Inflammatory macrophage treated with lipopolysaccharide for 4 hours (primary cell): ENCODE measurements at places on chromosomes 11 and 22.
A peak's percentile ranks its signal among the peaks of the same experiment; 100 is the strongest.

DNA sequence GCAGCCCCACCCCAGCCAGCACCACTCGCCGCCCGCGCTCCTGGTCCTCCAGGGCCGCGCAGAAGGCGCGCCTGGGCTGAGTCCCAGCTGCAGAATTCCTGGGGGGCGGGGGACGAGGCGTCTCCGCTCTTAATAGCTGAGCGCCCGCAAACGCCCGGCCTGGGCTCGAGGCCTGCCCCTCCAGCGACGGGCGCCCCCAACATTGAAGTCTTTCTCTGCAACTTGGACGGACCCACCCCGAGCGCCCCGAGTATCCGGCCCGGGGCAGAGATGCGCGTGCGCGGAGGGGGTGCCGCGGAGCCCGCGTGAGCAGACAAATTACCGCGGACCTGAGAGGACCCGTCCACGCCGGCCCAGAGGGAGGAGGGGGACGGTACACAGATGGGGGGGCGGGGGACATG is 6.7 kb upstream of the SYT7 start:
- no peak for DNase-seq

DNA sequence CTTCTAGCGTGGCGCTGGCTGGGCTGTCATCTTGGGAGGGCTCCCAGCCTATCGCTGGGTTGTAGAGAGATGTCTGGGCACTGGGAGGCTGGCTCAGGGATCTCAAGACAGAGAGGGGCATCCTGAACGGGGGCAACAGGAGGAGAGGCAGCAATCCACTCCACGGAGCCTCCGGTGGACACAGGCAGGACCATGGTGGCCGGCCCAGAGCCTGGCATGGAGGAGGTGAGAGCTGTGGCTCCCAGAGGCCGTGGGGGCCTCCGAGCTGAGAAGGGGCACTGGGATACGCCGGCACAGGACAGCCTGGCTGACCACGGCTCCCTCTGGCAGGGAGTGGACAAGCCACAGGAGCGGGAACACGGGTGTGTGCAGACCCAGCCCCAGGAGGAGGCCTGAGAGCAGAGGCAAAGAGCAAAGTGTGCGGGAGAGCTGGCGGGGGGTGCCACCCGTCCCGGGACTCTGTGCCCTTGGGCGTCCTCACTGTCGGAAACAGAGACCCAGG is 9.1 kb downstream of the MRGPRF start:
- no peak for DNase-seq

GRCh38 chr22:28560046-28560742 is 119.4 kb downstream of the TTC28 start:
- peak; percentile 1 for DNase-seq

- no peak for DNase-seq
These were observed 18.3 kb downstream of the HMGXB4 start for GRCh38 chr22:35275580-35275979.

DNA sequence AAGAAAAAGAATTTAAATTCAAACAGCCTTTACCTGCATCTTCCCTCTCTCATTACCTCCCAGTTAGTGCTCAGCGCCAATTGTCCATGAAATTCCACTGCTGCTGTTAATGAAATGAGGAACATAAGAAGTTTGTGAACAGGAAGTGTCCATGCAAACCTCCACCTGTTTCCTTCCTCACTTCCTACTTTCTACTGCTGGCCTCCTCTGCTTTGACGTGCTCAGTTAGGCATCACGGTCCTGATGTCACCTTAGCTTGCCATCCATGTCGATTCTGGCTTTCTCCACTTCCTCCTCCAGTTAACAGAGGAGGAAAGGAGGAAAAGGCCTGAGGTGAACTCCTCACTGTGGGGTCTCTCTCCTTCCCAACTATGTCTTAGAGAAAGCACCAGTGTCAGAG is 26.9 kb upstream of the HTR3A start:
- DNase-seq = no peak

DNA sequence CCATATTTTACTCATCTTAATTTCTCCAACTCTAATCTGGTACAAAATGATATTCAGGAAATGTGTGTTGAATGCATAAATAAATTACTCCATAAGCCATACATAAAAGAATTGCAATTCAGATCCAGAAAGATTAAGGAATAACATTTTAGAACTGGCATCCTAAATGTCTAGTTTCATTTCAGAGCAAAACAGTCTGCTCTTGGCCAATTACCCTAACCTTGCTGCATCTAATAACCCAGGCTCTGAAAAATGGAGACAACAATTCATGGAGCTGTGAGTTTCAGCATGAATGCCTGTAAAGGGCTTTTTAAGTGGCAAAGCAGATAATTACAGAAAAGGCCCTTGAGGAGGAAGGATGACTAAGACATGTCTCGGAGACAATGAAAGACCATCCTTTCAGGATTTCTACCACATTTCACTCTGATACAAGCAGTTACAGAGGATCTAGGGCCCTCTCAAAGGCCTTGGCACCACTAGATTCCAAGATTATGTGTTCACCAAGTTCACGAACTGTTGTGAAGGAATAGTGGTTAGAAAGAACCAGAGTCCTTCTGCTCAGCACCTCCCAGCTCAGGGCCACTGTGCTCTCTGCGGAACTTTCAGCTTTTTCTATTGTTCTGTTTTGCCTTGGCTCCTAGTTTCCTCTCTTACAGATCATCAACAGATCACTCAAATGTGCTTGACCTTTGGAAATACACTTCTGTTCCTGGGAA is 157.6 kb upstream of the BLID start:
- DNase-seq = no peak

DNA sequence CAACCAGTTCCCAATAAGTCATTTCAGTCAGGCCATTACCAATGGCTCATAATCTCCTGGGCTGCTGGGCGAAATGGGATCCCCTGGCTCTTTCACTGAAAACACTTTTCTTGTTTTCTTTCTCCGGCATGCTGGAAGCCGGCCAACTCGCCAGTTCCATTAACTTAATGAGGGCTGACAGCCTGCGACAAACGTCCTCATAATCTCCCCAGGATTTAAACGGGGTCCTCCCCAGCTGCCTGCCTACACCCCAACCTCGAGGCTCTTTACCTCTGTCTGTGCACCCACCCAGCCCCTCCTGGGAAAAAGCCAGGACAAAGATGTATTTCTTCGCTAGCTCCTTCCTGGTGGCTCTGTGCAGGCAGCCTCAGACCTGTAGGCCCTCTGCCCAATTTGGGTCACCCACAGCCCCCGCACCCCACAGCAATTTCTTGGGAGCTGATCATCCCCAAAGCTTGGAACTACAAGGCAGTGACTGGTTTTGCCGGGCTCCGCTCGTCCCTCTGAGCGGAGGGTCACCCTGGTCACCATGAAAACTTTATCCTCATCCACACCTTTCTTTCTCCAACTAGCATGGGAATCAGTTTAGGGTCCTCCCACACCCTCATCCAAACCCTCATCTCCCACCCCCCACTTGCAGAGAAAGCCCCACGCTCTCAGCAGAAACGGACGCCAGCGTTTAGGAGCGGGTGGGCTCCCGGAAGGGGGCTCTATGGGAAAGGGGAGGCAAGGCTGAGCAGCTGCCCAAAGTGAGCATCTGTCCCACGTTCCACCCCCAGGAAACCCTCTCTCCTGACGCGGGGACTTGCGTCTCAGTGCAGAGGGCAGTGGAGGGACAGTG is 51.1 kb upstream of the KCNQ1OT1 start:
- no peak for DNase-seq

DNA sequence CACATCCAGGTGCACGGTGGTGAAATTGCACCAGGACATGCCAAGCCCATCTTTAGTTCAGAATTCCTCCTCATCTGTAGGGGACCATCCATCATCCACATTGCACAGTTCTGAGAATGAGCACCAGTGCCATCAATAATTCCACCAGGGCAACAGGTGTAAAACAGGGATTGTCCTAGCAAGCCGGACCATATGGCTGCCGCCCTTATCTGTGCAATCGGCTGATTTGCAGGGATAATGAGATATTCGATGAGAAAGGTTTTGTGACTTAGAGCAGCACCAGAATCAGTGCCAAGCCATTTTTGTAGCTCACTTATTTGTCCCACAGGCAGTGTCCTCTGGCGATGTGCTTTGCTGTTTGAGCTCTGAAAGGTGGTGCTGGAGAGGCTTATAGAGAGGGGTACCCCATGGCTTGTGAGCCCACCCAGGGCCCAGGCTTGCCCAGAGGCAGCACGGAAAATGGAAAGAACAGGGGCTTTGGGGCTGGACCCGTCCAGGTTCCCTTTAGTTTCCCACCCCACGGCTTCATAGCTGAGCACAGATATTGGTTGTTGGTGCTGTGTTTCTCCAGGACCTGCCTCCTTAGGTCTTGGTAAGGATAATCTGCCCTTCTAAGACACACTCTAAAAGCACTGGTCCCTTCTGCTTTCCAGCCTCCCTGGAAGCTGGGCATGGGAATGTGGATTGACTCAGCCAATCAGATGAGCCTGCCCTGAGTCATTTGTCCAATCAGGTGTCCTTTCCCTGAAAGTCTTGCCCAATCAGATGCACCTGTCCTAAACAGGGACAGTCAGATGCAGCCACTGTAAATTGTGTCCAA is 84.0 kb upstream of the SHANK2 start:
- DNase-seq = no peak

- DNase-seq = no peak
These were observed 42.2 kb downstream of the MRTFA start for GRCh38 chr22:40594346-40594745.

GRCh38 chr11:76203131-76203925 is 3.0 kb downstream of the WNT11 start:
- no peak for DNase-seq

DNA sequence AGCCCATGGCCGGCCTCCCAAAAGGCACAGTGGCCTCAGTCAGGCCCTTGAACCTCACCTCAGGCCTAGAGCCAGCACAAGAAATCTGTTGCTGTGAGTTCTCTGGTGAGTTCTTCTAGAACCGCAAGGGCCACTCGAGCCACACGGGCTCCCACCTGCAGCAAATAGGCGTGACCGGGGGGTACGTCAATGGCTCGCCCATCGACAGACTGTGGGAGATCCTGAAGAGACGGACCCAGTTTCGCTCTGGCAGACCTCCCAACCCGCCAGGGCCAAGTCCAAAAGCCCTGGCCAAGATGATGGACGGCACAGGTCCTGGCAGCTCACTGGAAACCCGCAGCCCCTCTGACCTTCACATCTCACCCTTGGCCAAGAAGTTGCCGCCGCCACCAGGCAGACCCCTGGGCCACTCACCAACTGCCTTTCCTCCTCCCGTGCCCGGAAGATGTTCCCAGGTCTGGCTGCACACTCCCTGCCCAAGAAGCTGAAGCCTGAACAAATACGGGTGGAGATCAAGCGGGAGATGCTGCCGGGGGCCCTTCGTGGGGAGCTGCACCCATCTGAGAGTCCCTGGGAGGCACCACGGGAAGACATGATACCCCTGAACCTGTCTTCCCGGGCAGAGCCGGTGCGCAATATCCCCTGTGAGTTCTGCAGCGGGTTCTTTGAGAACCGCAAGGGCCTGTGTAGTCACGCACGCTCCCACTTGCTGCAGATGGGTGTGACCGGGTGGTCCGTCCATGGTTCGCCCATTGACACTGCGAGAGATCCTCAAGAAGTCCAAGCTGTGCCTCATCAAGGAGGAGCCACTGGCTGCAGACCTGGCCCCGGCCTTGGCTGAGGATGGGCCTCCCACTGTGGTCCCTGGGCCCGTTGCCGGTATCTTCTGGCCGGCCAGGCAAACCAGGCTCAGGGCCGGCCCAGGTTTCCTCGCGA is 544.2 kb upstream of the CCDC179 start:
- no peak for DNase-seq

- no peak for DNase-seq
These were observed 468.8 kb downstream of the CNTN5 start for GRCh38 chr11:99489581-99489980.

- DNase-seq = no peak
These were observed 40.1 kb downstream of the GLYAT start for GRCh38 chr11:58691675-58692074.

DNA sequence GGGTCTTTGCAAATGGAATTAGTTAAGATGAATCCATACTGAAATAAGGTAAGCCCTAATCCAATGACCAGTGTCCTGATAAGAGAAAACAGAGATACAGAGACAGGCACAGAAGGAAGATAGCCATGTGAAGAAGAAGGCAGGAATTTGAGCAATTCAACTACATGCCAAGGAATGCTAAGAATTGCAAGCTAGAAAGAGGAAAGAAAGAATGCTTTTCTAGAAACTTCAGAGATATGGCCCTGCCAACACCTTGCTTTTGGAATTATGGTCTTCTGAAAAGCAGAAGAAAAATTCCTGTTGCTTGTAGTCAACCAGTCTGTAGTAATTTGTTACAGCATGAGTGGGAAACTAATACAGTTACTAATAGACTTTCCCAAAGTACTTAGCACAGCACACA is 111.3 kb downstream of the SLC17A6 start:
- DNase-seq = no peak

DNA sequence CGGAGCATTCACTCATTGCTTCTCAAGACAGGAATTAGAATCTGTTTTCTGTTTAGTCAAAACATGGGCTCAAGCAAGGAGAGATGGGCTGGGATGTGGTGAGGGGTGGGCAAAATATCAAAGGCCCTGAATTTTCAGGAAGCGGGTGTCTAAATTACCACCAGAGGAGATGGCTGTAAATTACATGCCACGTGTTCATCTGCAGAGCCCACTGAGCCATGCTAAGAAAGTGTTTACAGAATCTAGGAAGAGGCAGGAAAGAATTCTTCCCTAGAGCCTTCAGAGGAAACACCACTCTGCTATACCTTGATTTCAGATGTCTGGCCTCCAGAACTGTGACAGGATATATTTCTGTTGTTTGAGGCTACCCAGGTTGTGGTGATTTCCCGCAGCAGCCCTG is 46.1 kb downstream of the CLMP start:
- DNase-seq = no peak

- DNase-seq = peak; percentile 7
These were observed 4.6 kb downstream of the TMPRSS5 start for GRCh38 chr11:113701491-113701890.

DNA sequence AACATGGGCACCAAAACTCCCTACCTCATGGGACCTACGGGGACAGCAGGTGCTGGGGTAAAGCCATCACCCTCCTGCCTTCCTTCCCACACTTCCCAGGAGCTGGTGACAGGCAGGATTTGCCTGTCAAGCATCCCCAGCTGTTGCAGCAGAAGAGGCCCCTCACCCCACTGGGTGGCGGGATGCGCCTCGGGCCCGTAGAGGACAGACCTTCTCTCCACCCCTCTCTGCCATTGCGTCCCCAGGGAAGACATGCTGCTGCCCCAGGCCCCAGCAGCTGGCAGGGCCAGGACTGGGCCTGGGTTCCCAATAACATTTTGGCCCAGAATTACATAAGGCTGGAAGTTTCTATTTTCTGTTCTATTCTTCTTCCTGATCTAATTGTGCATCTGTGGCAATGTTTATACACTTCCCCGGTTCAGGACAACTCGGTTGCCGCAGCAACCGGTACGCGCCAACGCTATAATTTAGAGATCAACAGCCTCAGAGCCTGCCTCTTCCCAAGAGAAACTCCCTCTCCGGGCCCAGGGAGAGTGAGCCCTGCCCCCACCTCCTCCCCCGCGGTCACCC is 25.4 kb downstream of the KCNJ4 start:
- DNase-seq = no peak

GRCh38 chr22:27632451-27633295 is 168.9 kb downstream of the MN1 start:
- DNase-seq = no peak
